ENCODE measurements at places on chromosomes 7 and 10.

- no peak for DNase-seq
Measured at GRCh38 chr7:35319606-35320005, 65.7 kb upstream of the TBX20 start.

GRCh38 chr7:38819463-38819862, 89.5 kb downstream of the VPS41 start:
- DNase-seq: no peak

DNA sequence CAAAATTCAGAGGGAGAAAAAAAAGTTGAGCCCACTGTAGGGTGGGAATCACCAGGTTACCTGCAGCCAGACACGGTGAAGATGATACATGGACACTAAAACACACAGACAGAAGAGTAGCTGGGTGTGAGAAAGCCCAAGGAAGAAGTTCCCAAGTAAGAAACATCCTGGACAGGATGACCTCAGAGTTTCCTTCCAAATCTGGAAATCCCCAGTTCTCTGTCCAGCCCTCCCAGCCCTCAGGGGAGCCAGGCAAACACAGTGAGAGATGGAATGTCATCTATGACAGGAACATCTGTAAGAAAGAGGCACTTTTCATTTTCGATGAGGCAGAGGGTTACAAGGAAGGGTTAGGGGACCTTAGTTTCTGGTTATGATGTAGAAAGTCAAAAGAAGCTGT, 125.1 kb upstream of the LYZL1 start:
- DNase-seq: peak; percentile 44

DNA sequence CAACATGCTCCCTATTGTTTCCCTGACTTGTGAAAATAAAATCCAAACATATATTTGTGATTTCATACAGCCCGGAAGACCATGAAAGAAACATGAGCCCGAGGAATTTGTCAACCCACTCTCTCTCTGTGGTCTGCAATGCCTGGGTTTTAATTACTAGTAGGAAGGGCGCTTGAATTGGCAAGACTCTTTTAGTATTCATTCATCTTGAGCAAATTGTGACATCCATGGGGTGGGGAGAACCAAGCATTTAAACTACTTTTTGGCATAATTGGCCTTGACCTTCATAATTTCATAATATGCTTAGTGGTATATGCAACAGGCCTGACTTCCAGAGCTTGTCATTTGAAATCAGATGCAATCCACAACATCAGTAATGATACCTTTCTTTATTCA, 142.4 kb upstream of the BMPER start:
- no peak for DNase-seq

GRCh38 chr7:80771523-80771922, 133.1 kb downstream of the CD36 start:
- peak; percentile 36 for DNase-seq

- DNase-seq: no peak
Measured at GRCh38 chr7:15609287-15609686, 47.5 kb upstream of the AGMO start.

- peak; percentile 99 for DNase-seq
Measured at GRCh38 chr10:26486304-26486703, 48.2 kb downstream of the APBB1IP start.

DNA sequence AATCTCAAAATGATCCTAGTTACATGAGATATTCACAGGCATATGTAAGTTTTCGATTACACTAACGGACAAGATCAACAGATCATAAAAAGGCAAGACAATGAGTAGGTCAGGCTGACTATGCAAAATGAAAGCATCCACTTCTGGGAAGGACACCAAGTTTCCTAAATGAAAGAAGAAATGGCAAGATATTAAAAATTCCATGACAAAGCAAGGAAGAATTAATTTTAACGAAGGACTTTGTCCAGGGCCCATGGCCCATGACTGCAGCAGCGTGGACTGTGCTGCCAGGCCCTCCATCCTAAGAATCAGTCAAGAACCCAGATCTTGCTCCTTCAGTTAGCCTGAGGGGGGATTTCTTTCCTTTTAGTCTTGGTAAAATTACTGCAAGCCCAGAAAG, 182.4 kb upstream of the FRMD4A start:
- no peak for DNase-seq

GRCh38 chr7:100275120-100275519, 32.4 kb upstream of the SPDYE3 start:
- DNase-seq: no peak

DNA sequence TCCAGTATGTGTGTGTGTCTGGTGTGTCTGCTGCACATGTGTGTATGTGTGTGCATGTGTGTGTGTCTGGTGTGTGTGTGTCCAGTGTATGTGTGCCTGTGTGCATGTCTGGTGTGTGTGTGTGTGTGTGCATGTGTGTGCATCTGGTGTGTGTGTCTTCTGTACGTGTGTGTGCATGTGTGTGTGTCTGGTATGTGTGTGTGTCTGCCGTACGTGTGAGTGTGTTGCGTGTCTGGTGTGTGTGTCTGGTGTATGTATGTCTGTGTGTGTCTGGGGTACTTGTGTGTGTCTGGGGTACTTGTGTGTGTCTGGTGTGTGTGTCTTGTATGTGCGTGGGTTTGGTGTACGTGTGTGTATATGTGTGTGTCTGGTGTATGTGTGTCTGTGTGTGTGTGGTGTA, 289.1 kb upstream of the SHH start:
- no peak for DNase-seq

DNA sequence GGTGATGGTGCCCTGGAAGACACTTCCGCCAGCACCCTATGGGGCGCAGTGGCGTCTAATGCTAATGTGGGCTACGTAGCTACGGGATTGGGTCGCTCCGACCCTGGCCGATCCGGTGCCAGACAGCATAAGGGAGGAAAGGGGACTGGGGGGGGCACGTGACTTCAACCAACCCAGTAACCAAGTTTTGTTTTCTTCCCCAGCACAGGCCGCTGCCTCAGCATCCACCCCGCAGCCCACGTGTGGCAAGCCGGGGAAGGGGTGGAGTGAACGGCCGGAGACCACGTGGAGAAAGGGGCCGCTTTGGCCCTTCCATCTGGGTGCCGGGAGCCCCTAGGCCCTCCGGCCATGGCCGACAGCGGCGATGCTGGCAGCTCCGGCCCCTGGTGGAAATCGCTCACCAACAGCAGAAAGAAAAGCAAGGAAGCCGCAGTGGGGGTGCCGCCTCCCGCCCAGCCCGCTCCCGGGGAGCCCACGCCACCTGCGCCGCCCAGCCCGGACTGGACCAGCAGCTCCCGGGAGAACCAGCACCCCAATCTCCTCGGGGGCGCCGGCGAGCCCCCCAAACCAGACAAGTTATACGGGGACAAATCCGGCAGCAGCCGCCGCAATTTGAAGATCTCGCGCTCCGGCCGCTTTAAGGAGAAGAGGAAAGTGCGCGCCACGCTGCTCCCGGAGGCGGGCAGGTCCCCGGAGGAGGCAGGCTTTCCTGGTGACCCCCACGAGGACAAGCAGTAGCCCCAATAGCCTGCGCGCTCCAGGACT, 2.5 kb downstream of the PRR15 start:
- no peak for DNase-seq

DNA sequence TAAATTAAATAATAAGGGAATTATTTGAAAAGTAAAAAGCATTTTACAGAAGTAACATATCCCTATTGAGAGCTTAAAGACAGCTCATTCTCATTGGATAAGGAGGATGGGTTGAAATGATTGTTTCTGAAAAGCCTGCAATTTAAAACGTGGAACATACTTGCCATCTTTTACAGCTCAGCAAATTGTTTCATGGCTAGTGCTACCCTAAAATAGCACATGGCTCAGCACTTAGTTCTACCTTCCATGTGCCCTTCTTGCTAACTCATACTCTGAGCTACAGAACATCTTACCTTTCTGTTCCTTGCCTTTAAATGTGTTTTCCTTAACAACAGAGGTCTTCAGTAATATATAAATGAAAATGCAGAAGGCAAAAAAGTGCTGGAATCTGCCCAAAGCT, 8.6 kb downstream of the SEMA3C start:
- DNase-seq: no peak

DNA sequence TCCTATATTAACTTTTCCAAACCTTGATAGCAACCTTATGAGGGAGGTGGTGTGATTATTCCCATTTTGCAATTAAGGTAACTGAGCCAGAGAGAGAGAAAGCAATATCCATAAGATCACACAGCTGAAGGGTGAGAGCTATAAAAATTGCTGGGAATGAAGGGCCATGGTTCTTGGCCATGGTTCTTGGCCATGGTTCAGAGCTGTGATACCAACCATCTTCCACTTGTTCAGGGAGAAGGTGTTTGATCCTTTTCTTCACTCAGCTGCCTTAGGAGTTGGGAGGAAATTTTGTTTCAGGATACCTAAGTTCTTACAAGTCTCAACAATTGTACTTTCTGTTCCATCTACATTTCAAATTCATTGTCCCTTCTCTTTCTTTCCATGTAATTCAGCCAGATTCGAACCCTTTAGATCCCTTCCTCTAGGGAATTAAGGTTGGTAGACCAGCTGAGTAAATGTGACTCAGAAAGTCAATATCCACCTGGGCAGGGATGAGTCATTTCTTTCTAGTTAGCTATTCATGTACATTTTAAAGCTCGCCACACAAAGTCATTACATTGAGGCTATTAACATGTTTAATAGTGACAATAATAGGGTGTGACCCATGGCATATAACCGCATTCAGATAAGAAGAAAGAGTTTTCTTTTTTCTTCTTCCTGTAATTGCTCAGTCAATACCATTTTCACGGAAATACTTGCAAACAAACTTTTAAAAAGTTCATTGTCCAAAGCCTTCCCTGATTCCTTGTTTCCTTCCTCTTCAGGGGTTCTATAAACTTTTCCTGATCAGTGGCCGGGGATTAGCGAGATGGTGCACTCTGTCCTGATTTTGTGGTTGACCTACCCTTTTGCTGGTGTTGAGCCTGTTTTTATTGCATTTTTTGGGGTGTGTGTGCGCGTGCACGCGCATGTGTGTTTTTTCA, 143.4 kb downstream of the TCF7L2 start:
- peak; percentile 69 for DNase-seq

DNA sequence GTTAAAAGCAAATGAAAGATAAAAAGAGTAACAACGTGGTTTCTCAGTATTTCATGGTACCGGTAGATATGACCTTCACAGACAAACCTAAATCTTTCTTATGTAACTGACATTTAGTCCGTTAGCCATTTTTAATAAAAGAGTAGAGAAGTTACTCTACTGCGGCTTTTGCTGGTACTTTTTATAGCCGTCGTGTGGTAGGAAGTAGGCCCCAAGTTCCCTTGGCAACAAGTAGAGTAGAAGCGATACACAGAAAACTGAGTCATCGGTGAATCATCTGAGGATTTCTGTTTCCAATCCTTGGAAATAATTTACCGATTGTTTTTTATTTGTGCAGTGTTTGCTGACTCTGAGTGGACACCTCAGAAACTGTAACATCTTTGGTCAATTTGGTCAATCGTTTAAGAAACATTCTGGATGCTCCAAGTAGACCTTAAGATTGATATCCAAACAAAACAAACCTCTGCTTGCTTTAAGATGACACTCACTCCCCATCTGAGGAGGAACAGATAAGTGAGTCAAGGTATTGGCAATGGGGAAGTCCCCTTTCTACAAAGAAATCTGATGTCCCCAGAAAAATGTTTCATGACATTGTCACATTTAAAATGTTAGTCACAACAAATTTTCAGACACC, 63.9 kb upstream of the AHR start:
- DNase-seq: peak; percentile 97

DNA sequence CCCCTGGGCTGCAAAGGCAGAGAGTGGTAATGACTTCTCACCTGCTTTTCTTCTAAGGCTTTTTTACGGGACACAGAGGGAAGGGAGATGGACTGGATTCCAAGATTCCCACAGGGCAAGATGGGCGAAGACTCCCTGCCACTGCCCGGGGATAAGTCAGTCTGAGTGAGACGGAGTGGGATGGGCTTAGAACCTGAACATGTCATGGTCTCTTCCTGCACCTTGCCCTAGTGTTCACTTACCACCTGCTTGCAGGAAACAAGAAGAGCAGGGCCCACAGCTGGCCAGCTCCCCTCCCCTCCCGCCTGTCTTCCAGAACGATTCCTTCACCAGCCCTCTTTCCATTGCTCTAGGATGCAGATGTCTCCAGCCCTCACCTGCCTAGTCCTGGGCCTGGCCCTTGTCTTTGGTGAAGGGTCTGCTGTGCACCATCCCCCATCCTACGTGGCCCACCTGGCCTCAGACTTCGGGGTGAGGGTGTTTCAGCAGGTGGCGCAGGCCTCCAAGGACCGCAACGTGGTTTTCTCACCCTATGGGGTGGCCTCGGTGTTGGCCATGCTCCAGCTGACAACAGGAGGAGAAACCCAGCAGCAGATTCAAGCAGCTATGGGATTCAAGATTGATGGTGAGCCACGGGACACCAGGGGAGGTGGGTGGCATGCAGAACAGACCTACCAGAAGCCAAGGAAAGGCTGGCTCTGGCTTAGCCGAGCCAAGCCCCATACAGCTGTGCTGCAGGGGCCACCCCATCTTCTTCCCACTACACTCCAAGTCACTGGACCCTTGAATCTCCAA, 1.3 kb downstream of the SERPINE1 start:
- DNase-seq: no peak

- peak; percentile 93 for DNase-seq
Measured at GRCh38 chr7:78149787-78150186, 351.2 kb downstream of the PHTF2 start.

GRCh38 chr7:46625032-46625431, 704.0 kb upstream of the IGFBP3 start:
- no peak for DNase-seq

DNA sequence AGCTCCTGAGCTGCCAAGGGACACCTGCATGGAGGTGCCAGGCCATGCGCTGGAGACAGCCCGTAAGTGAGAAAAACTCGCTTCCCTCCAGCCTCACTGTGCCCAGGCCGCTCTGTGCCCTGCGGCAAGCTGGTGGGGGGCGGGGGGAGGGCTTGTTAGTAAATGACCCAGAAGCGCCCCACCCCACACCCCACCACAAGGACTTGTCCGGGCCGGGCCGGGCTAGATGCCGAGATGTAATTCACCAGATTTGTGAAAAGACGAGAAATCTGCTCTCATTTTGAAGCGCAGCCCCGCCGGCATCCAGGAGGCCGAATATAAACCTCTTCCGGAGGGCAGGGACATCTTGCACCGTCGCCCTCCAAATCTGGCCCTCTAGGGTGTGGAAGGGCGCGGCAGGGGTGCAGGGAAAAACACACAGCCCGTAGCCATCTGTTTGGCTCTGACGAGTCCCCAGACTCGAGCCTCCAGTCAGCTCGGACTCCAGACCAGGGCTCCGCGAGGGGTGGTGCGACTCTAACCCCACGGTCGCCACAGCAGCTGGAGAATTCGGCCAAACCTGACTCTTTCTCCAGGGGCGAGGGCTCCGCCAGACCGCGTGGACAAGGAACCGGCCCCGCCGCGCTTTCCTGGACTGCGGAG, 14.8 kb downstream of the TLX1 start:
- no peak for DNase-seq

- DNase-seq: peak; percentile 79
Measured at GRCh38 chr10:107546284-107546683, 381.8 kb upstream of the SORCS1 start.

DNA sequence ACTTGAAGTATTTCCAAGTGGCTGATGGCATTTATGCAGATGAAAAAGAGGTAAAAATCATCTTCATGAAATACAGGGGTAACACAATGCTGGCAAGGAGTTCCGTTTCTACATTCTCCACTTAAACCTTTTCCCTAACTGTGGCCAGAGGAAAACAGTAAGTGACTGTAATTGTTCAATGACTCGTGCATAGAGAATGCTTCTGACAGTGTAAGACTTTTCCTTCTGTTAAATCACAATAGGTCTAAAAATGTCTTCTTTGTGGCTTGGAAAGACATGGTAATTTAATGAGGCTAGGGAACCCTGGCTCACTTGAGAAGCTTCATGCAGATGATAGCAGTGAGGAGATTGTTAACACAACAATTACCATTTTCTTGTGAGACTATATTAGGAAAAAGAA, 50.3 kb upstream of the RSU1 start:
- DNase-seq: peak; percentile 65

Measured in fibroblast of mammary gland (primary cell).